ENCODE measurements at places on chromosomes 7 and 10. TPM values are rescaled to one million over a fixed set of nuclear protein-coding genes. Genes with fewer than 3 reads are reported as not detected.

COBL gene
- total RNA-seq, result not detected

KIF11 gene
- 85.2 TPM for total RNA-seq

C10orf62 gene
- not detected for total RNA-seq

SEMA4G gene
- total RNA-seq, result 0.40 TPM

TBC1D12 gene
- total RNA-seq, result not detected

SCIN gene
- total RNA-seq, result not detected

EGR2 gene
- total RNA-seq, result 0.50 TPM

Data from activated CD8-positive, alpha-beta T cell treated with anti-CD3 and anti-CD28 coated beads, Interleukin-2, amount 10 ng/mL, durations not matched to agents 7 days and 5 days (primary cell).